ENCODE measurements at places on chromosomes 2 and 18.
A peak's percentile ranks its signal among the peaks of the same experiment; 100 is the strongest.

DNA sequence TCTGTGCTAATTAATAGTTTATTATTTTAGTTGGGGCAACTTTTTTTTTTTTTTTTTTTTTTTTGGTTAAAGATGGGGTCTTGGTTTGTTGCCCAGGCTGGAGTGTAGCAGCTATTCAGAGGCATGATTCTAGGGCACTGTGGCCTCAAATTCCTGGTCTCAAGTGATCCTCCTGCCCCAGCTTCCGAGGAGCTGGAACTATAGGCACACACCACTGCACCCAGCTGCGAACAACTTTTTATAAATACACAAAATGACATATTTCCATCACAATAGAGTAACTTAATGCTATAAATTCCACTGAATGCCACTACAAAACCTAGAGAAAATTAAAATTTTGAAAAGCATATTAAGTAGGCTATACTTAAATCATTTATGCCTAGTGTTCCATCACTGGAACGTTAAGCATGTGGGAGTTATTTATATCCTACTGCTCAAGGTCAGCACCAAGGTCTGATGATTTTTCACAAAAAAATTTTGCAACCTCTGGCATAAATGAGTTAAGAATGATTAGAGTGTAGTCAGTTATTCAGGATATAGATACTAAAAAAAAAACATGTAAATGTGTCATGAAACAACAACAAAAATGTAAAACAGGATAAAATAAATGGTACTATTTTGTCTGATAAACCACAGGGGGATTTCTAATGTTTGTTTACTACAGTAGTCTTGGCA lies 46.8 kb downstream of the GFPT1 start:
- no peak for DNase-seq

- no peak for DNase-seq
These were observed 10.4 kb downstream of the ST8SIA3 start for GRCh38 chr18:57362714-57363113.

DNA sequence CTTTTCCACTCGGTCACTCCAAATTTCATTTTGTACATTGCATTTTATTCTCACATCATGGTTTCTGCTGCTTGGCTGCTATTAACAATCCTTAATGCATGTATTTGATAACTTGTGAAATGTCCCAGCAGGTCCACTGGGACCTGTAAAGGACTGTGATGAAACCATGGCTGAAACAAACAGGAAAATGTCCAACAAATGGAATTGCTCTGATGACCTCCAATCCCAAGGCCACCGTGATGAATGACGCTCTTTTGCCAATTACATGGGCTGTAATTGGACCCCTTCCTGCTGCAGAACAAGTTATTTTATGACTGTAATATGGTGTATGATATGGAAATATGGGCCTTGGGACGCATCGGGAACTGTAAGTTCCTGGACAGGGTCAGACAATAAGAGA lies 224.2 kb upstream of the CXCR4 start:
- DNase-seq: no peak

DNA sequence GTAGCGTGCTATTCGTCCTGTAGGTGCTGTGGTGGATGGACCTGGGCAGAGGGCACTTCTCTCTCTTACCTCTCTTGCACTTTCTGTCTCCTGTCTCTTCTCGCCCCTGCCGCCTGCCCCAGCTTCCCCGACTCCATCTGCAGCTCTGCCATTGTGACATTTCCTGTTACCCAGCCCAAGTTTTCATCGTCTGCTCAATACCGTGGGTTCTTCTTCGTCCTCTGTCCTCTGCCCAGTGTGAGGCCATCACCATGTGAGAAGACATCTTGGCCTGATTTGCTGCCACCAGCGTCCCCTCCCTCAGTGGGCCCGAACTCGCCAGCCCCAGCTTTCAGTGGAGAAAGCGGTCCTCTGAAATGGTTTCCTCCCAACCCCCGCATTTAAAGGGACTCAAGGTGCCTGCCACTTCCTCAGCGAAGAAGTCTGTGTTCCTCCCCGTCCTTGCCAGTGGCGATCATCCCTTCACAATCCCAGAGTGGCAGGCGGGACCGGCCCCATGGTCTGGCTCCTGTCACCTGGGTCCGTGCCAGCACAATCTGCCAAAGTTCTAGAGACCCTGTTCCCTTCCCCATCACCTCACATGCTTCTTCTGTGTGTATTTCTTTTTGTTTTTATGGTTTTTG lies 18.0 kb downstream of the TGOLN2 start:
- DNase-seq: no peak

DNA sequence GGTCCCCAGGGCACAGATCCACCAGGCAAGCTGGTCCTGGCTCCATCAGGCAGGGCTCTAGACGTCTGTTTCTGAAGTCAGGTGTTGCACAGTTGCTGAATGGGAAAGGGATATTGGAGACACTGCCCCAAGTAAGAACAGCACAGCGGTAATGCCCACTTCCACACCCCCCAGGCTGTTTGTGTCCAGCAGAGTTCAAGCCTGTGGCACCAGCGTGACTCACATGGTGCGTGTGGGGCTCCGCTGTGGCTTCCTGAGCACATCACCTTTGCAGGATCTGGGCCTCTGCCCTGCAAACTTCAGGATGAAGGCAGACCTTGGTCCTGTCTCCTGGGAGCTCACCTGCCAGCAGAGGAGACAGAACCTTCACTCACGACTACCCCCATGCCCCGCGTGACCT lies 203.3 kb downstream of the TFCP2L1 start:
- no peak for DNase-seq

- DNase-seq: peak; percentile 76
These were observed 48.0 kb downstream of the TRABD2A start for GRCh38 chr2:84832772-84833461.
